ENCODE measurements at places on chromosomes 2 and 18.

GRCh38 chr18:78827141-78827540, 152.5 kb upstream of the SALL3 start:
- DNase-seq = no peak

- no peak for DNase-seq
Measured at GRCh38 chr2:133085646-133086045, 415.6 kb upstream of the LYPD1 start.

- no peak for DNase-seq
Measured at GRCh38 chr18:23619388-23619881, 33.1 kb upstream of the NPC1 start.

- no peak for DNase-seq
Measured at GRCh38 chr18:13096232-13096631, 105.1 kb downstream of the CEP192 start.

DNA sequence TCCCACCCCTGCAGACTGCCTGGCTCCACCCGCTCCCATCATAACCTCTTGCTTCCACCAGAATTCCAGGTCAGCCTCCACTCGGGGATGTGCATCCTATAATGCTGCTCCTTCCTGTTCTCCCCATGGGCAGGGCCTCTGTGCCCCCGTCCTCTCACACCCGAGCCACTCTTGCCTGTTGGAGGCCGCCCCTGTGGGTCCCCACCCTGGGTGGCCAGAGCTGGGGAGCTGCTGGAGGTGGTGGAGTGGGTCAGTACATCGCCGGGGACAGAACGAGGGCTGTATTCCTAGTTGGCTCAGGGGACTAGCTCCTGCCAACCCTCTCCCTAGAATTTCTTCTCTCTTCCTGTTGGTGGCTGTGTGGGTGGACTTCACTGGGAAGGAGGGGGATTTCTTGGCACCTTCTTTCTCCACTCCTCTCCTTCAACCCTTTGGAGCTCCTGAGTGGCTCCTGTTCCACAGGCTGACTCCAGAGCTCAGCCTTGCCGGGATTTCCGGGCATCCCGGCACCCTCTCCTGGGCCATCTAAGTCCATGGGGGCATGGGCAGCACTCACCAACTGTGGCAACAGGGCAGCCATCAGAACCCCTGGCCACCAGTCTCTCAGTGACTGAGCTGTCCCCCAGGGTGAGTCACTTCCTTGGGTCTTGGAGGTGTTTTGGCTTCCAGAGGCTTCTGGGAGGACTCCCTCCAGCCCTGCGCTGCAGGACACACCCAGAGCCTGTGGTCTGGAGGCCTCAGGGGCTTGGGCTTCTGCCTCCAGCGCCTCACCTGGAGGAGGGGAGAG, 88.2 kb upstream of the MCFD2 start:
- no peak for DNase-seq

GRCh38 chr18:46843372-46843771, 73.9 kb downstream of the PIAS2 start:
- DNase-seq = no peak

GRCh38 chr2:234951664-234952269, at the start of gene SH3BP4:
SH3BP4 (plus strand) TSS chr2:234952017; CDS start chr2:235035003, 82,986 bp downstream.
- peak; percentile 61 for DNase-seq

DNA sequence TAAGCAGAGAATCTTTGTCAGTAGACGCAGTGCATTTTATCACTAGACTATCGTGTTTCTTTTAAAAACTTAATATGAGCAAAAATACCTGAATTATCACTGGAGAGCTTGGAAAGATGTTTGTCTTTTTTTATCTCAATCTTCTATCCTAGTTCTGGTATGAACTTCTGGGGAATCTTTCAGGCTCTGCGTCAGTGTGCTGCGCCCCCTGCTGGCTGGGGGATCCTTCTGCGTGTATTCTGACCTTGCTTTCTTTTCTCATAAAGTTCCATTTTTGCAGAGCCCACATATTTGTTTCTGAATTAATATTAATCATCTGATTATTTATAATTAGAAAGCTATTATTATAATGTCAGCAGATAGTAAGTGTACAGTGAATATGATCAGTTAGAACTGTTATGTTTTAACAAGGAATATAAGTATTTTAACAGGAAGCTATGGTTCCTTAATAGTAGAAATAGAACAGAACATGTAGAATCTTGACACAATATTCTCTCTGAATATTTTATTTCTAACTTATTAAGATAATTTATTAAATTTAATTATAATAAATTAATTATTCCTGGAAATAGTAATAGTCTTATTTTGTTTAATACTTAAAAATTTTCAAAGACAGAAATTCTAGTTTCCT, 945.0 kb upstream of the CRIM1 start:
- DNase-seq = no peak

DNA sequence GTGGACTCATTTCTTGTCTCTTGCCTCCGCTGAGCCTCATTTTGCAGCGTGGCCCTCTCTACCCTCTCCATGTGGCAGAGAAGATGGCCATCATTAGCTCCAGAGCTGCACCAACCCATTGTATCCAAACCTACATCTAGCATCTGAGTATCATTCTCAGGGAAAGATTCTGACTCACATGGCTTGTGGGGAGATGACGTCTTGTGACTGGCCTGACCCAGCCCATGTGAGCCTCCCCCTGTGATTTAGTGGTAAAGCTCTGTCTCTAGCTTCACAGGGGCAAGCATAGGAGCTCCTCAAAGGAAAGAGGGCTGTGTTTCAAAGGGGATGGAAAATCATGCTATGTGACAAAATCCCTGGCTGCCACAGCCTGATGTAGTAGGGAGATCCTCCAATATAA, 87.4 kb upstream of the RBMS1 start:
- no peak for DNase-seq

- DNase-seq = no peak
Measured at GRCh38 chr2:159925975-159926374, 128.0 kb upstream of the CD302 start.

- peak; percentile 44 for DNase-seq
Measured at GRCh38 chr2:105179469-105180372, 61.8 kb upstream of the GPR45 start.

DNA sequence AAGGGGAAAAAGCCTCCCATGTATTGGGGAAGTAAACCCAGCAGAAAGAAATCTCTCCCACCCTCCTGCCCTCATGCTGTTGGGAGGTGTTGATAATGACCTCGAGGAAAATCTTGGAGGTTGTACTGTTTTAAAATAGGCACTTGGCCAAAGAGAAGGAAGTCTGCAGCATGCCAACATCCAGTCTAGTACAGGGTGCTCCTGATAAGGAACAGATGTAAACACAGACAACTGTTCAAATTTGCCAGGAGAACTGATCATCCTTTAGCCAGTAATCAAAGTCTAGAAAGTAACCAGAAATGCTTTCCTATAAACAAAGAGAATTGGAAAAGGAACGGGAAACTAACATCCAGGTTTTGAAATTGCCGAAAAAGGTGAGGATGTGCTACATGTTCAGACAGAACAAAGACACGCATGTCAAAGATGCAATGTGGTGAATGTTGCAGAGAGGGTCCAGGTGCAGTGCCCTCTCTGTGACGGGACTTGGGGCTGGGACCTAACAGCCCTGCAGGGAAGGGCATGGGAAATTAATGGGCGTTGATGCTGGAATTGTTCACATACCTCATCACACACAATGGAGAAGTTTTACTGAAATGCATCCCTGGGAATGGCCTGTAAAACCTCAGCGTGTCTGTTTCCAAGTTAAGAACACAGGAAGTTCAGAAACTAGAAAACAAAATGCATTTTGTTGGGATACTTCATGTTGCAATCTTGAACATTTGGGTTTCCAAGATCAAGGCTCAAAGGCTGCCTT, 125.7 kb upstream of the RND3 start:
- DNase-seq = no peak

GRCh38 chr2:230447455-230448451, 31.8 kb downstream of the SP100 start:
- DNase-seq = no peak

GRCh38 chr18:3624935-3625741, 175.2 kb downstream of the TGIF1 start:
- DNase-seq = no peak

Measured in NCI-H774 (cell line).